ENCODE measurements at places on chromosomes 16 and 17.

GRCh38 chr16:80387318-80387921 lies 153.4 kb upstream of the DYNLRB2 start:
- no peak for DNase-seq
- H3K27ac ChIP-seq: no peak overlapping the region
- H3K27me3 ChIP-seq: no peaks in the 10 kb centered on the region
- no peaks in the 10 kb centered on the region for H3K36me3 ChIP-seq
- no peaks in the 10 kb centered on the region for H3K4me1 ChIP-seq

DNA sequence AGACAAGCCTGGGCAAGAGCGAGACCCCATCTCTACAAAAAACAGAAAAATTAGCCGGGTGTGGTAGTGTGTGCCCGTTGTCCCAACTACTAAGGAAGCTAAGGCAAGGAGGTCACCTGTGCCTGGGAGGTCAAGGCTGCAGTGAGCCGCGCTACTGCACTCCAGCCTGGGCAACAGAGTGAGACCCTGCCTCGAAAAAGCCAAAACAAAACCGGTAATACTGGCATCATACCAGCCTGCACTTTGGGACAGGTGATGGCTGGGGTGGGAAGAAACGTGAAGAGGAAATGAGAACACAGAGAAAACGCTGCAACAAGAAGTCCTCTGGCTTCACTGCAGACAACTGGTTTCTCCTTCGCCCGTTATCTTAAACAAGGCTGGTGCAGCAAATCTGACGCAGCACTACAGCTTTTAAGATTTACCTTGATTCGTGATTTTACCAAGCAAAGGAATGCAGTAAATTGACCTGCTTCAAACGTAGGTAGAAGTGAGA lies 725 bp upstream of the CASC3 start:
- peaks cover 33% of the 10 kb centered on the region for H3K4me1 ChIP-seq
- H3K27me3 ChIP-seq: no peaks in the 10 kb centered on the region
- peak overlapping the region; percentile 97 for H3K27ac ChIP-seq

GRCh38 chr17:8711291-8711690 lies 33.3 kb downstream of the CCDC42 start:
- no peaks in the 10 kb centered on the region for H3K4me1 ChIP-seq
- no peak for DNase-seq
- no peaks in the 10 kb centered on the region for H3K36me3 ChIP-seq
- H3K27me3 ChIP-seq: no peaks in the 10 kb centered on the region

DNA sequence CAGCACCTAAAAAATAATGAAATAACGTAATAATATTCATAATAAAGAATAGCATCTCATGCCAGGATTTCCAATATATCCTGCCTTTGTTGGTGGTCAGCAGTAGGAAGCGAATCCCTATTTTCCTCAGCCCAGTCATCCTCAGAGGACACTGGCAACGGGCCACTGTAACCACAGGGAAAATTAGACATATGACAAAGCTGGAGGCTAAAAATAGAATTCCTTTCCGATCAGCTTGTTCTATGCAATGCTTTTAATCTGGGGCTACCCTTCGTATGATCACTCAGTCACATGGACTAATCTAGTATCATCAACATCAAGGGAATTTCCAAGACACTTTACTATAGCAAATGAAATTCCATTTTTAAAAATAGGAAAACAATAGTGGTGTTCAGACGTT lies 246.9 kb upstream of the KCNJ16 start:
- no peaks in the 10 kb centered on the region for H3K36me3 ChIP-seq
- no peak overlapping the region for H3K27ac ChIP-seq
- H3K4me1 ChIP-seq: no peaks in the 10 kb centered on the region
- no peak overlapping the region for H3K4me3 ChIP-seq
- DNase-seq: no peak

DNA sequence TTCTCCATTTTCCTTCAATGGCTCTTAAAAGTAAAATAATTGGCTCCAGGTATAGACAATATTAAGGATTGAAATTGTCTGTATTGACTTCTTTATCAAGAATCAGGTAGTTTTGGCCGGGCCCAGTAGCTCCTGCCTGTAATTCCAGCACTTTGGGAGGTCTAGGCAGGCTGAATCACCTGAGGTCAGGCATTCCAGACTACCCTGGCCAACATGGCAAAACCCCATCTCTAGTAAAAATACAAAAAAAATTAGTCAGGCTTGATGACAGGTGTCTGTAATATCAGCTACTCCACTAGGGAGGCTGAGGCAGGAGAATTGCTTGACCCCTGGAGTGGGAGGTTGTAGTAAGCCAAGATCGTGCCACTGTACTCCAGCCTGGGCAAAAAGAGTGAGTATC lies 1008.5 kb upstream of the EEF2KMT start:
- H3K27ac ChIP-seq: no peak overlapping the region
- no peaks in the 10 kb centered on the region for H3K36me3 ChIP-seq
- no peak overlapping the region for H3K4me3 ChIP-seq
- H3K4me1 ChIP-seq: no peaks in the 10 kb centered on the region

DNA sequence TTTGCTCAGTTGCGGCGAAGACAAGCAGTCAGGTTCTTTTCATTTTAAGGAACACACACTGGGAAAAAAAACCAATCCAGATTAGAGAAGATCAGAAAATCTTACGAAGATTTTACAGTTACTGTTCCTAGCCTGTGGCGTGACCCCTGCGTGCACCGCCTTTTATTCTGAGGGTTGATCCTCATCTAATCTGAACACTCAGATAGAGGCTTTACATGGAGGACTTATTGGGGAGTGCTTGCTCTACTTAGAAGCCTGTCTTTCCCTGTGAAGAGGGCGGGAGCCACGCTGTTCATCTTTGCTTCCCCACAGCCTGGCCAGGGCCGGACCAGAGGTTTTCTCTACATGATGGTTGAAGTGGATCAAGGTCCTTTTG lies 1.4 kb downstream of the TBC1D24 start:
- H3K4me3 ChIP-seq: peak overlapping the region; percentile 5
- H3K4me1 ChIP-seq: peaks cover 38% of the 10 kb centered on the region
- H3K27me3 ChIP-seq: peaks cover 4% of the 10 kb centered on the region
- H3K36me3 ChIP-seq: no peaks in the 10 kb centered on the region
- H3K27ac ChIP-seq: no peak overlapping the region
- DNase-seq: no peak

GRCh38 chr17:43338886-43339516 lies 59.8 kb upstream of the ARL4D start:
- no peak overlapping the region for H3K4me3 ChIP-seq

DNA sequence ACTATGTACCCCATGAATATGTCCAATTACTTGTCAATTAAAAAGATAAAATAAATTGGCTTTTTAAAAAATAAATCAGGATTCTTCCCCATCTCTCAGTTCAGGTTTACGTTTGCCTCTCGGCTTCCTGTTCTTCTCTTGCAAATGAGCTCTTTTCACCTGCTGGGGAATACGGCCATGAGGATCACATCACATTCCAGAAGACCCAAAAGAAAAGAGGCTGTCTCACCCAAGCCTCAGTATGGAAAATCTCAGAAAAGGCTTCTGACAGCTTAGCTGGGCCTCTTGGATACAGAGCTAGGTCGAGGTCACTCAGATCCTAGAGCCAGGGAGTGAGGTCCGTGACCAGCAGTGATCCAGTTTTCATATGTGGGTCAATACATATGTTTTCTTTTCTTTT lies 171.2 kb upstream of the SDK2 start:
- H3K4me1 ChIP-seq: no peaks in the 10 kb centered on the region
- no peaks in the 10 kb centered on the region for H3K27me3 ChIP-seq
- H3K4me3 ChIP-seq: no peak overlapping the region
- no peaks in the 10 kb centered on the region for H3K36me3 ChIP-seq

DNA sequence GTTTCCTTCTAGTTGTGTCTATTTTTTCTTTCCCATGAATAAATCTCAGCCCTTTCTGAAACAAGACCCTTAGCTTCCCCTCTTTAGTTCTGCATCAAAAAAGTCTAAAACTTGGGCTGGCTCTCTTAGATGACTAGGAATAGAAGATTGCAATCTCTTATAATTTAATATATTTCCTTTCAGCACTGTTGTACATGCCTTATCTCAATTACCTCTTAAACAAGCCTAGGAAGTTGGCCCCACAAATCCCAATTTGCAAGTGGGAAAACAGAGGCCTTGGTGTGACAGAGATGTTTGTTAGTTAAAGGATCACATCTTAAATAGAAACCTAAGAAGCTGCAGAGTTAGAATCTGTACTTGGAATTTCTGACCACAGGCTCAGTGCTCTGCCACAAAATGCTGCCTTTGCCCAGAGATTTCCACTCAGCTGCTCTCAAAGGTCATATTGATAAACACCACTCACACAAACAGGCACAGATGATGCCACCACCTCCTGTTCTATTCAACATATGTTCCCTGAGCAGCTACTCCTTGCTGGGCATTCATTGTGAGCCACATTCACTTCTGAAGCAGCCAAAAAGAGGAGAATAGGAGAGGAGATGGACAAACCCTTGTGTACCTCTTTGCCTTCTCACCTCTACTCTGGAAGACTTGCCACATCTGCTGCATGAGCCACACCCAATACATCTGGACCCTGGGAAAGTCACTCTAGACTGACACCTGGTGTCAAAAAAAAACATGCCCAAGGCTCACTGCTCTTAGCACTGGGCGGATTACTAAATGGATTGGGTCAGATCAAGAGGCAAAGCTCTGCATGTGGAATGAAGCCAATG lies 5.5 kb downstream of the CCDC182 start:
- no peaks in the 10 kb centered on the region for H3K36me3 ChIP-seq
- H3K4me1 ChIP-seq: no peaks in the 10 kb centered on the region
- H3K27ac ChIP-seq: no peak overlapping the region
- no peaks in the 10 kb centered on the region for H3K27me3 ChIP-seq

DNA sequence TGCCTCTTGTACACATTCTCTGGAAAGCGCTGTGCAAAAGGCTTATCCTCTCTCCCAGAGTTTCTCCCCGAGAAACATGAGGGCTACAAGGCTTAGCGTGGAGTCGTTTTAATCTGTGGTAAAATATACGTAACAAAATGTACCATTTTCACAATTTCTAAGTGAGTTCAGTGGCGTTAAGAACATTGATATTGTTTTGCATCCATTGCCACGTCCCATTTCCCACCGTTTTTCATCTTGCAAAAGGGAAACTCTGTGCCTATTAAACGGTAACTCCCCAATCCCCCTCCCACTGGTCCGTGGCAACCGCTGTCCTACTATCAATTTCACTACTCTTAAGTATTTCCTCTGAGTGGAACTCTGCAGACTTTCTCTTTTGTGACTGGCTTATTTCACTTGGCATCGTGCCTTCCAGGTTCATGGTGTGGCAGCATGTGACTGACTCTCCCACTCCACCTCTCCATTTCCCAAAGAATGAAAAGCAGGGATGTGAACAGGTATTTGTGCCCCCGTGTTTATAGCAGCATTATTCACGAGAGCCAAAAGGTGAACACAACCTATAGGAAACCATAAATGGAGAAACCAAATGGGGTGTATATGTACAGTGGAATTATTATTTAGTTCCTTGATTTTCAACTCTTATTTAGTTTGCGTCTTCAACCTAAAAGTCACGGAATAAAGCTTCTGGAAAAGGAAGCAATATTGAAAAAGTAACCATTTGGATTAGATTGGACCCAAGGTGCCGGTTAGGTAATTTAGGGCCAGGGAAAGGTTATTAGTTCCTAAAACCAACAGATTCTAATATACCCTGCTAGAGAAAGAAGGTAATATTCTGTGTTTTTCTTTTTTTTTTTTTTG lies 1.1 kb upstream of the USP32 start:
- no peaks in the 10 kb centered on the region for H3K36me3 ChIP-seq
- no peak for DNase-seq
- H3K4me1 ChIP-seq: peaks cover 38% of the 10 kb centered on the region
- H3K4me3 ChIP-seq: peak overlapping the region; percentile 98
- H3K27me3 ChIP-seq: no peaks in the 10 kb centered on the region
- peak overlapping the region; percentile 99 for H3K27ac ChIP-seq

DNA sequence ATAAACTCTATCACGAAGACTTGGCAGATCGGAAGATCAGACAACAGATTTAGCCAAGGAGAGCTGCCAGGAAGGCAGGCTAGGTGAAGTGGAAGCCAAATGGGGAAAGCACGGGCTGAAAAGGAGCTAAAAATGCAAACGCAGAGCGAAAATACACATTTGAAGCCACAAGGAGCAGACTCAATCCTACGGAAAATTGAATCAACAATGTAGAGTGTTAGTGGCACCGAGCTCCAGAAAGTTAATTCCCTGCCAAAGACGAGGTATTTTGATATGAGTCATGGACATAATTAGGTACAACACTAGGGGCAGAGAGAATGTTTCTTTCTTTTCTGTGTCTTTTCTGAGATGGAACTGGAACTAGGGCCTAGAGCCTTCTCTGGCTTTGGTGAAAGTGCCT lies 20.7 kb downstream of the GSG1L start:
- no peaks in the 10 kb centered on the region for H3K27me3 ChIP-seq
- DNase-seq: no peak
- H3K4me3 ChIP-seq: no peak overlapping the region

DNA sequence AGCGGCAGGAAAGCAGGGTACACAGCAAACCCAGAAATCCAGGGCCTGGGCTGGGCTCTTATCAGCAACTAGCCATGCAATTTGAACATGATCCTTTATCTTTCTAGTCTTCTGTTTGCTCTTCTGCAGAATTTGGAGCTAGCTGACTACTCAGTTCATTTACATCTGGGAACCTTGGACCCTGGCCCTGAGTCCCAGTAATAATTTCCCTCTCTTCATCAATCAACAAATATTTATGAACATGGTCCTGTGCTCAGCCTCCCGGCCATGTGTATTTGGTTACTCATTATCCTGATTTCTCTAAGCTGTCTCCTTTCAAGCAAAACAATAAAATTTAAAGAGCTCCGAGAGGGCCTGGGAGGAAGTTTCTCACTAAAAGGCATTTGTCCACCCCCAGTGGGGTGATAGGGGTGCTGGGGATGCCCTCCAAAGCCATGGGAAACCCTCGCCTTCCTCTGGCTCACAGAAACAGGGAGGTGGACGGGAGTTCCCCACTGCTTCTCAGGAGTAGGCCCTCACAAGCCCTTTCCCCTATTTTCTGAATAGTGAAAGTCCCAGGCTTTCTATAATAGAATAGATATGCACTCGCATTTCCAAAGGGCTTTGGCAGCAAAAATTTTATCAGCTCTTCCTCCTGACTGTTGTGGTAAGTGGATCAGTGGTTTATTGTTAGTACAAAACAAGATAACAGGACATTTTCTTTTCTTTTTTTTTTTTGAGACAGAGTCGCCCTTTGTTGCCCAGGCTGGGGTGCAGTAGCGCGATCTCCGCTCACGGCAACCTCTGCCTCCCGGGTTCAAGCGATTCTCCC lies 6.9 kb upstream of the WDR59 start:
- no peak overlapping the region for H3K4me3 ChIP-seq
- H3K4me1 ChIP-seq: peaks cover 6% of the 10 kb centered on the region
- H3K27me3 ChIP-seq: no peaks in the 10 kb centered on the region
- H3K36me3 ChIP-seq: no peaks in the 10 kb centered on the region
- H3K27ac ChIP-seq: peak overlapping the region; percentile 69
- DNase-seq: no peak

DNA sequence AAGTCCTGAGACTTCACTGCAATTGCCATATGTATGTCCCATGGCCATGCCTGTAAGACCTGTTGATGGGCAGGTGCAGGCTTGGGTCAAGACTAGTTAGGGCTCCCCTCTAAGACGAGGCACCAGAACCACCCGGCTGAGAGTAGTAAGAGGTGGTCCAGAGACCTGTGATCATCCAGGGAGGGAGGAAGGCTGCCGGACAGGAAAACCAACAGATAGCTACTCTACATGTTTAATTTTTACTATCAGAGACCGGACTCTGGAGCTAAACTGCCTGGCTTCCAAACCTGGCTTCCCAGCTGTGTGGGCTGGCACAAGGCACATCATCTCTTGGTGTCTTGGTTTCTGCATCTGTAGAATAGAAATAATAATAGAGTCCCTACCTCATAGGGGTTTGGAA lies 73.0 kb downstream of the ERCC4 start:
- no peak overlapping the region for H3K4me3 ChIP-seq
- no peaks in the 10 kb centered on the region for H3K27me3 ChIP-seq
- DNase-seq: no peak
- no peaks in the 10 kb centered on the region for H3K4me1 ChIP-seq
- no peaks in the 10 kb centered on the region for H3K36me3 ChIP-seq

GRCh38 chr16:87724490-87725291 lies 41.1 kb downstream of the KLHDC4 start:
- H3K27me3 ChIP-seq: no peaks in the 10 kb centered on the region
- no peak for DNase-seq
- no peaks in the 10 kb centered on the region for H3K36me3 ChIP-seq
- H3K4me1 ChIP-seq: no peaks in the 10 kb centered on the region
- H3K27ac ChIP-seq: no peak overlapping the region
- H3K4me3 ChIP-seq: no peak overlapping the region
